ENCODE measurements at places on chromosomes 2 and 18.

DNA sequence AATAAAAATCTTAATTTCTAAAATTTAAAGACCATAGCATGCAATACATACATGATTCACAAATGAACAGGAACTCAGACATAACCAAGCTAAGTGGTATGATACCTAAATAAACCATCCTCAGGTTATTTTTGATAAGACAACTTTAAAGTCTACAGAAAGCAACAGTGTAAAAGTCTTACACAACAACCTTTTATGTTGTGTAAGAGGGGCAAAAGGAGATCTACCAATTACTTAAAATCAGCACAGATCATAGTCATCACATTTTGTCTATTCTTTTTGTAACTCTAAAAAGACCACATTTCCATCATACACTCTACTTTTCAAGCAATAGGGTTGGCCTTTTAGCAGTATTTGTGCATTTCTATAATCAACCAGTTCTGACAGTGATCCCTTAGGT is 16.3 kb downstream of the SP3 start:
- no peak for DNase-seq

DNA sequence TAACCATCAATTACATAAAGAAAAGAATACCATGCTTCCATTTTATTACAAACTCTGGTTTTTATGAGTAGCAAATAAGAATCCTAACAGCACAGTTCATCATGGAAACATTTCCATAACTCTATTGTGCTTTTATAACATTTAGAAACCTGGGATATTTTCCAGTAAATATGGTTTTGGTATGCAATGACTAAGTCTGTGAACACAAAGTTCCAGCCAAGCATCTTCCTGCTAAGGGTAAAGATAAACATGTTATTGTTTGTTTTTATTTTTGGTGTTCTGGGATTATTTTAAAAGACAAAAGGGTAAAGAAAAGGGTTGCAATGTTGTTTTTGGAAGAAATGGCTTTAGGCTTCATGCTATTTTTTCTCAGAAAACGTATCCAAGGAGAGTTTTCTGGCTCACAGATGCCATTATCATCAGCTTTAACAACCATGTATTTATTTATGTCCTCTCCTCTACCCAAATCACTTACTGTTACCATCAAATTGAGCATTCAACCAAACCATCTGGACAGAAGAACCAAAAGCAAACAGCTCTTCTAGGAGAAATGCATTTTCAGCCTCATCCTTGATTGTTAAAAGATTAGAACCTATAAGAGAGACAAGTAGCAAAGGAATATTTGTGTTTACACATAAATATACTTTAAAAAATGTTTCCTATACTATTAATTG is 116.0 kb downstream of the PLA2R1 start:
- no peak for DNase-seq

DNA sequence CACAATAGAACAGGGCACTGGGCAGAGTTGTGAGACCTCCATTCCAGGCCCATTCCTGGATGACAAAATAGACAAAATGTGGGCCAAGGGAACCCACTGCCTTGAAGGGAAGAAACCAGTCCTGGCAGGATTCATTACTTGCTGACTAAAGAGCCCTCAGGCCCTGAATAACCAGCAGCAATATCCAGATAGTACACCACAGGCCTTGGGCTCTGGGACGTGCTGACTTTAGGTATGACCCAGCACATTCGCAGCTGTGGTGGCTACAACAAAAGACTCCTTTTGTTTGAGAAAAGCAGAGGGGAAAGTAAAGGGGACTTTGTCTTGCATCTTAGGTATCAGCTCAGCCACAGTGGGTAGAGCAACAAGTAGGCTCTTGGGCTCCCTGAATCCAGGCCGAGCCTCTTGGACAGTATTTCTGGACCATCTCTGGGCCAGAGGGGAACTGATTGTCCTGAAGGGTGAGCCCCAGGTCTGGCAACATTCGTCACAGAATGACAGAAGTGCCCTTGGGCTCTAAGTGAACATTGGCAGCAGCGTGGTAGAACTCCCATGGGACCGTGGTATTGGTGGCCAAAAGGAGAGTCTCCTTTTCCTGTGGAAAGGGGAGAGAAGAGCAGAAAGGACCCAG is 89.9 kb upstream of the CD226 start:
- no peak for DNase-seq

DNA sequence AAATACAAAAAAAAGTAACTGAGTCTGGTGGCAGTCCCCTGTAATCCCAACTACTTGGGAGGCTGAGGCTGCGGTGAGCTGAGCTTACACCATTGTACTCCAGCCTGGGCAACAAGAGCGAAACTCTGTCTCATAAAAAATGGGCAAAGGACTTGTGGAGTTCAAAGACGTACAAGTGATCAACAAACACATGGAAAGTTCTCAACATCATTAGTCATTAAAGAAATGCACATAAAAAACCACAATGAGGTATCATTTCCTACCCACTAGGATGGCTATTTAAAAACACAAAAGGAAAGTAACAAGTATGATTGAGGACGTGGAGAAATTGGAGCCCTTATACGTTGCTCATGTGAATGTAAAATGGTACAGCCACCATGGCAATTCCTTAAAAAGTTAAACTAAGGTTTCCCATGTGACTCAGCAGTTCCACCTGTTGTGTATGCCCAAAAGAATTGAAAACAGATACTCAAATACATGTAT is 52.3 kb downstream of the RAB10 start:
- DNase-seq: no peak

DNA sequence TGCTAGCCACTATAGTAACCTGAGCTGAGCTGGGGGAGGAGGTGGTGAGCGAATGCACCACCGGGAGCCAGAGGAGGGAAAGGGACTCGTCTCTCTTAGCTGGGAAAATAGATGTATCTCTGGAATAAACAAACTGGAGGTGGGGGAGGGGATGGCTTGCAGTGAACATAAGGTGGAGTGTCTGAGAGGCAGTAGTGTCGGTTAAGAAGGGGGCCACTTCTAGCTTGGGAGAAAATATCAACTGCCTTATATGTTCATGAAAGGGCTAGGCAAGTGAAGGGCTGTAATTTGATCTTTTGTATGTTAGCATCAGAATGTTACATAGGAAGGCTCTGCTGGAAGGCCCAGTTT is 2.2 kb downstream of the SETBP1 start:
- DNase-seq: no peak

DNA sequence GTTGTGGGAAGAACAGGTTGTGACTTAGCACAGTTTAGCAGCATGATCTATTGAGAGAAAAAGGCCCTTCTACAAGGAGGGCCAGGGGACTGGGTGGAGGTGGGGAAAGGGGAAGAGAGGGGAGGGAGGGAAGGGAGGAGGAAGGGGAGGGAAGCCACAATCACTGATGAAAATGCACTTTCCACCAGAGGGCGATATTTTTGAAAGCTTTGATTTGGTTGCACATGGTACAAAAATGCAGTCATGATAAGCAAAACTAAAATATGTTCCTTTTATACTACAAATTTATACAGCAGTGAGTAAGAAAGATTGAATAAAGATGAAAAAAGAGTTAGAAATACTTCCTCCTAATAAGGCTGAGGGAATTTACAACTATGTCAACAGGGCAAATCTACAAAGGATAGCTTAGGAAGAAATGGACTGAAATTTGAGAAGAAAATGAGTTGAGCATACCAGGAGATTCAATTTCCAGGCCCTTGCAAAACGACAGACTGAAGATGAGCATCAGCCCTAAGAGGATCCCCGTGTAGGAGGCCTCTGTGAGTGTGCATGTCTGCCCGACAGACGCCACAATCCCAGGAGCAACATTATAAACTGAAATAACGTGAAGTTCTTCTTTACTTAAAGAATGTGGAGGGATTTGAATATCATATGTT is 17.2 kb downstream of the SH3YL1 start:
- no peak for DNase-seq

DNA sequence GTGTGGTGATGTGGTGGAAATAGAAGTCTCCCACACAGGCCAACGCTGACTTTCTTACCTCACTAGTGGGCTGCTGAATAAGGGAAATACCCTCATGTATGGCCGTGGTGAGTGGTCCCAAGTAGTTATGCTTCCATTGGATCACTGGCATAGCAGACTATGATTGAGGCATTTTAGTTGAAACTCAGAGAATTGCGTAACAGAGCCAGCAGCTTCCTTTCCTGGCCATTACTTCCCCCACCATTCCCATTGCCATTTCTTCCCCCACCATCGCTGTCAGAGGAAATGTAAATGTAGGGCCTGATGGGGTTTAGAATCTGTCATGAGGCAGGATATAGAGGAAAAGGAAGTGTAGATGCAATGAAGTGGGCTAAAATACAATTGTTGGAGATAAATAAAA is 209.5 kb downstream of the KCNH7 start:
- DNase-seq: no peak

DNA sequence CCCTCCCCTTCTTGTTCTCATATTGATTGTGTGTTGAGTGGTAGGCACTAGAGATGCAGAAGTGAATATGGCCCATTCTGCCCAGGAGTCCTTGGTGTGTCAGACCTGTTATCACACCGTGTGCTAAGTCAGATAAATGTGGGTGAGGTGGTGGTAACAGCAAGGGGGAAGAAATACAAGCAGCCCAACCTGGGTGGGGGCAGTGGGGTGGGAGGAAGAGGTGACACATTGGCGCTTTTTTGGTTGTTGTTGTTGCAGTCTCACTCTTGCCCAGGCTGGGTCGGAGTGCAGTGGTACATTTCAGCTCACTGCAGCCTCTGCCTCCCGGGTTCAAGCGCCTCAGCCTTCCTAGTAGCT is 12.8 kb downstream of the B3GNT2 start:
- DNase-seq: no peak

DNA sequence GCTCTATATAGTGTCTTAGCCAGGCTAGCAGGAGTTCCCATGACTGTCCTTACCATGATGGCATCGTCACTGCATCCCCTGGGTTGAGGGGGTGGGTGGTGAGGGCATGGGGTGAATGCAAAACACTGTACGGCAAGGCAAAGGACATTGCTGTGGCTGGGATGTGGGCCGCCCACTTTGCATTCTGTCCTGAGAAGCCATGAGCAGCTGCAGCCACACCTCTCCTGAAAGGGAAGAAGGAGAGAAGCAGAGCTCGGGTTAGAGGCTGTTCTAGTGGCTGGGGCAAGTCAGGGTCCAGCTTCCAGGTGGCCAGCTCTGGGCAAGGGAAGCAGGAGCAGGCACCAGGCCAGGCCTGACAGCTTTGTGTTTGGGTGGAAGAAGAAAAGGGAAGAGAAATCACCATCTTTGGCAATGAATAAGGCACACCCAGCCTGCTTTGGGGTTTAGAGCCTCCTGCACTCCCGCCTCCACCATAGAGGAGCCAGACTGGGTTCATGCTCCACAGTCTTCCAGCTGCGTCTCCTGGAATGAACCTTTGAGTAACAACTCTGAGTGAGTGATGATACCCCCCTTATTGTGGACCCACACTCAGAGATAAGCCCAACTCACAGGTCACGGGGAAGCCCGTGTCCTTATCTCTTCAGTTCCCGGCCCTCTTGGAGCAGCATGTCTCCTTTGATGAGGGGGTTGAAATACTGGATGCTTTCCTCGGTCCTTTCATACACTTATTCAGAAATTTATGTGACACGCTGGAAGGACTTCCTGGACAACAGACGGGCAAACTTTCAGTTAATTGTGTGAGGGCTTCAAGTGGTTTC is 63.4 kb downstream of the INPP4A start:
- DNase-seq: no peak

- DNase-seq: no peak
These were observed 39.8 kb downstream of the MYO7B start for GRCh38 chr2:127575185-127575765.

GRCh38 chr2:171107803-171108202 is 52.9 kb downstream of the TLK1 start:
- DNase-seq: no peak

- DNase-seq: no peak
These were observed 136.6 kb downstream of the MTCL1 start for GRCh38 chr18:8841781-8842485.

DNA sequence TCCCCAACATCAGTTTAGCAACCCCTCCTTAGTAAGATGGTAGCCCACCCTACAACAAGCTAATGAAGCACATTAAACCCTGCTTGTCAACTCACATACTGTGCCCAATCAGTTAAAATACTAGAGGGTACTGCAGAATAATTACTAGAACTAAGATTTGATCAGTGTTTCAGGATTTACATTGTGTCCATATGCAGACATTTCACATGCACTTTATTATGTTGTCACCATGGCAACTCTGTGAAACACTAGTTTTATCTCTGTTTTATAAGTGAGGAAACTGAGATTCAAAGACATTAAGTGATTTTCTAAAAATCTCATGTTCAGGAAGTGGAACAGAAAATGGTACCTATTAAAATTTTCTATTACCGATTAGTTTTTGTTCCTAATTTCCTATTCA is 61.7 kb downstream of the CYBRD1 start:
- no peak for DNase-seq

DNA sequence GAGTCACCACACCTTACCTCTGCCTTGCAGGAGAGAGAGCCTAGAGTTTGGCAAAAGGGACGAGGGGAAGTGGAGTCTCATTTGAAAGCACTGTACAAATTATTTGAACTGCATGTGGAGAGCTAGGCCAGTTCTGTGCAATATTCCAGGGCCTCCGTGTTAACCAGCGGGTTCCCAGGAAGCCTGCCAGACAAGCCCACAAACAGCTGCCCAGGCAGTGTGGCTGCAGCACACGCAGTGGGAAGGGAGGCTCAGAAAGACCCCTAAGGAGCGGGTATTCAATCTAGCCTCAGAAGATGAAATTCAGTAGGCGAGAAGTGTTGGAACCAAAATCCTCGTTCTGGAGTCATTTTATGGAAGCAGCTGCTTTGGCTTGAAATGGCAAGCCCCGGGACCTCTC is 30.7 kb downstream of the CNGA3 start:
- no peak for DNase-seq

DNA sequence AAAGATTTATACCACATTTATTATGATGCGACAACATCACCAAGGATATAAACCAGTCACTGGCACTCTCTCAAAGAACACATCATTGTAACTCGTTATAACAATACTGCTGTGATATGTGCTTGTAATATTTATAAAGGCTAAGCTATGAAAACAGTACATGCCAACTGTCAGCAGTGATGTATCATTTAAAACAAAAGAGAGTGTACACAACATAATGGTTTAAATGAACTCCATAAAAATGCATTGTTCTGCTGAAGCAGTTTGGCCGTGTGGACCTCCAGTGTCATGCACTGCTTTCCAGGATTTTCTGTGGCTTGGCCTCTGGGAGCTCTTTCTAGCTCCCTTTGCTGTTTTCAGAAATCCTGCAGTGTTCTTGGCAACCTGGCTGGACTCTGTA is 215.6 kb downstream of the MTX2 start:
- DNase-seq: no peak
